ENCODE measurements at places on chromosomes 5 and 9.

- H3K27ac ChIP-seq: peak overlapping the region; percentile 13
- no peaks in the 10 kb centered on the region for H3K36me3 ChIP-seq
- no peaks in the 10 kb centered on the region for H3K4me1 ChIP-seq
- no peak overlapping the region for H3K4me3 ChIP-seq
- DNase-seq: peak; percentile 71
- H3K27me3 ChIP-seq: no peaks in the 10 kb centered on the region
These were observed 79.6 kb downstream of the CSNK1A1 start for GRCh38 chr5:149471406-149472183.

GRCh38 chr5:123585871-123586270 is 73.9 kb downstream of the CSNK1G3 start:
- no peaks in the 10 kb centered on the region for H3K36me3 ChIP-seq
- peaks cover 2% of the 10 kb centered on the region for H3K4me1 ChIP-seq
- DNase-seq: no peak
- H3K4me3 ChIP-seq: no peak overlapping the region
- H3K27me3 ChIP-seq: no peaks in the 10 kb centered on the region

DNA sequence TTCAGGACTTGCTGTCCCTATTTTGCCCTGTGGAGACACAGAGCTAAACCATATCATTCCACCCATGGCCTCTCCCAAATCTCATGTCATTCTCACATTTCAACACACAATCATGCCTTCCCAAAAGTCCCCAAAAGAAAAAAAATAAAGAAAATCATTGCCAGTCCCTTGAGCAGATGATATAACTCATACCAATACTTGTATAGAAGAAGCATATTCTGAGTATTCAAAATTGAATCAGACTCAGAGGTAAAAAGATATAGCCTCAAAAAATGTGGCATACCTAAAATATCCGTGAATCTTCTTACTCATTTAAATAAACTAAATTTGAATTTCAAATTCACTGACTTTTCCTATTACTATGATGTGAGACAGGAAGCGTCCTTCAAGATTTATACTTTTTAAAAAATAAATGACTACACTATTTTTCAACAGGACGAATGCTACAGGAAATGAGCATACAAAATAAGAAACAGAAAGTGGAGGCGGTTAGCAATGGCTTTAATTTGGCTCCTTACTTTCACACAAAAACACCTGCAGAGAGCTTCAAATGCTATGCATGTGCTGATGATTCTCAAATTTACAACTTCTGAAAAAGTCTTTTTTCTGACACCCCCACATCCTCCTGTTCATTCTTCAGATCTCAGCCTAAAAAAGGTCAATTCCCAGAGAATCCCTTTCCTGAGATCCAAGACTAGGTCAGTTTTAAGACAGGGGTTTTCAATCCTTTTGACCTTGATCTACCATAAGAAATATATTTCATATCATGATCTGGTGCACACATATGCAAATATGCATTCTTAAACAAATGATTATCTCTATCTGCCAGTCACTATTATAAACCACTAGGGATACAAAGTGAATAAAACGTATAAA is 39.6 kb upstream of the DMXL1 start:
- H3K27ac ChIP-seq: no peak overlapping the region
- H3K4me1 ChIP-seq: no peaks in the 10 kb centered on the region
- no peaks in the 10 kb centered on the region for H3K27me3 ChIP-seq

DNA sequence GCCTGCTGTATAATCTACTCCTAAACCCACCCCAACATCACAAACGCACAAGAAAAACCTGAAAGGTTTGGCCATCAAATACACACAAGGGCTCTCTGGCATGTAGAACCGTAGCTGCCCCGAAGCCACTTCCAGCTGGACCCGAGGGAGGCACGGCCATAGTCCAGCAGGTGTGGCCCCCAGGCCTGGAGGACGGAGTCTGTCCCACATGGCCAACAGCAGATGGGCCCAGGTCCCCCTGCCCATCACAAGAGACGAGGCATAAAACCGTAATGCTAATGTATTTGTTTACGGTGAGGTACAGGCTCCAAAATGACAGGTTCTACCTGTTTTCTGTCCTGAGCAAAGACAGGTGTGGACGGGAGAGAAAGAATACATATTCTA is 234.2 kb downstream of the SYK start:
- no peaks in the 10 kb centered on the region for H3K36me3 ChIP-seq
- no peak overlapping the region for H3K4me3 ChIP-seq
- no peaks in the 10 kb centered on the region for H3K27me3 ChIP-seq
- no peak for DNase-seq

DNA sequence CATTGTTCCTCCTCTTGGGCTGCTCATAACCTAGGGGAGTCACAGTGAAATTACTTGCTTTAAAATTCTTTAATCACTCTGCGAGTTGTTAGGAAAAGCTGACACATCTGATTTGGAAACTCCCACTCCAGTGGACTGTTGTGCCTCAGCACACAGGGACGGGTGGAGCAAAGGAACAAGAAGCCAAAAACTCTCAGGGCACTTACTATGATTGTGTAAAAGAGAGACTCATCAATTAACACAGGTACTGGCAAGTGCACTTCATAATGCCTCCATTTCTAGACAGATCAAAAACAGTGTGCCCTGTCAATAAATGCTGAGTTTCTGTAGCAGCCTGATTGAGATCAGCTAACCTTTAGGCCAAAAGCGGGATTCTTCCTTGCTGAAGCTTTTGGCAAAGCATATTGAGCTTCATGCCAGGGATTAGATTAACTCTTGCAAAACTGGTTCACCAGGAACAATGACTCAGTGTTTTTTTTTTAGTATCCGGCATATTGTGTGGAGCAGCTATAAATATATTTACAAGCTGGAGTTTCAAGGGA is 55.9 kb downstream of the TMC1 start:
- H3K27ac ChIP-seq: peak overlapping the region; percentile 37
- peaks cover 29% of the 10 kb centered on the region for H3K4me1 ChIP-seq
- peak; percentile 63 for DNase-seq
- H3K36me3 ChIP-seq: no peaks in the 10 kb centered on the region
- no peaks in the 10 kb centered on the region for H3K27me3 ChIP-seq

DNA sequence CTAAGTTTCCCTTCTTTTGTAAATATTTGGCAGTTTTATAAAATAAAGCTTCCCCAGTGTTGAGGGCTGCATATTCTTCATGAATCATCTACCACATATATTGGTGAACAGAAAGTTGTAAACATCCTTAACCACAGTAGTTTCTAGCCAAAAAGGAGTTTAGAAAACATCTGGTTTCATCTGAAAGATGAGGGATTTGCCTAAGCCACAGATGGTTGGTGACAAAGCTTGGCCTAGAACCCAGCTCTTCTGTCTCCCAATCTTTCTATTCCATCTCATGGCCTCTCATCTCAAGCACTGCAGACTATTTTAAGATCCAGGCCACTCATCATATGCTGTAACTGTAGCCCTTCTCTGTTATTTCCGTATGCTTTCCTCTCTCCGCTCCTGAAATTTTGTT is 232.3 kb upstream of the TRPM3 start:
- H3K27me3 ChIP-seq: no peaks in the 10 kb centered on the region
- H3K4me3 ChIP-seq: no peak overlapping the region
- H3K36me3 ChIP-seq: no peaks in the 10 kb centered on the region
- H3K27ac ChIP-seq: no peak overlapping the region

- H3K36me3 ChIP-seq: no peaks in the 10 kb centered on the region
- no peak for DNase-seq
- no peak overlapping the region for H3K27ac ChIP-seq
- H3K4me3 ChIP-seq: no peak overlapping the region
- H3K4me1 ChIP-seq: peaks cover 8% of the 10 kb centered on the region
- no peaks in the 10 kb centered on the region for H3K27me3 ChIP-seq
These were observed 21.5 kb downstream of the SARDH start for GRCh38 chr9:133716564-133717112.

DNA sequence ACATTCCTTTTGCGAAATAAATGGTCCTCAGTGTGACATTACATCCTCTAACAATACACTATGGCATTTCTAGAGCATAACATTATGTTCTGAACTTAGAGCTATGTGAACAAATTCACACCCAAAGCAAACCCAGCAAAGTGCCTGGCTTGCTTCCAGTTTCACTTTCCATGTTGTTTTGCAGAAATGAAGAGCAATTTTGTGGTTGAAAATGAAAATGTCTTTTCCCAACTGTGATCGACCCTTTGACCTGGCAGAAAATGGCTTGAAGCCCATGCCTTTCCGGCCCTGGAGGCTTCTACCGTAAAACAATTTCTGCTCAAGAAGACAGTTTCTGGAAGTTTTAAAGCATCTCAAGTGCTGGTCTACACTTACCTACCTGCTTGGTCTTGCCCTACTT is 344.7 kb upstream of the RGMB start:
- no peak overlapping the region for H3K4me3 ChIP-seq
- no peaks in the 10 kb centered on the region for H3K36me3 ChIP-seq
- H3K4me1 ChIP-seq: no peaks in the 10 kb centered on the region
- DNase-seq: peak; percentile 24

- no peak overlapping the region for H3K4me3 ChIP-seq
- no peak for DNase-seq
- H3K4me1 ChIP-seq: no peaks in the 10 kb centered on the region
- no peaks in the 10 kb centered on the region for H3K36me3 ChIP-seq
- no peaks in the 10 kb centered on the region for H3K27me3 ChIP-seq
These were observed 85.6 kb downstream of the SMIM15 start for GRCh38 chr5:61076626-61077025.

Measured in lung (tissue), 17 donors.